ENCODE measurements at places on chromosomes 5 and 9.
A peak's percentile ranks its signal among the peaks of the same experiment; 100 is the strongest.

- DNase-seq = peak; percentile 99
Measured at GRCh38 chr5:39518516-39518915, 93.7 kb upstream of the DAB2 start.

GRCh38 chr9:21961569-21961968 lies 32.6 kb downstream of the CDKN2A start:
- DNase-seq = no peak

- no peak for DNase-seq
Measured at GRCh38 chr9:131018621-131019020, 9.6 kb downstream of the LAMC3 start.

DNA sequence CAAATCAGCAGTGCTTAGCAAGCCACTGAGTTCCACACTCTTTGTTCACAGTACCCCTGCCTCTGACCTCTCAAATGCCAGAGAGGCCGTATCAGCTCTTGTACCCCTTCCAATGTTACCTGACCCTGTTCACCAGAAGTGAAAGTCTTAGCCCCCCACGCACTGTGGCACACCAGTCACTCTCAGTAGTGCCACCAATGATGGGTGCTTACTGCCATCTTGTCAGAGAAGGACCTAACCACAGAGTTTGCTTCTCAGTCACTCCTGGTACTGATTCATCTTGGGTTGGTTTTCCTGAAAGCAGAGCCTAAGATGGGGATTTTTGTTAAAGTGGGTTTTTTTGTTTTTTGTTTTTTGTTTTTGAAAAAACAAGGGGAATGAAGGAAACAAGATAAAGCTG lies 28.8 kb upstream of the PANK3 start:
- DNase-seq = no peak

DNA sequence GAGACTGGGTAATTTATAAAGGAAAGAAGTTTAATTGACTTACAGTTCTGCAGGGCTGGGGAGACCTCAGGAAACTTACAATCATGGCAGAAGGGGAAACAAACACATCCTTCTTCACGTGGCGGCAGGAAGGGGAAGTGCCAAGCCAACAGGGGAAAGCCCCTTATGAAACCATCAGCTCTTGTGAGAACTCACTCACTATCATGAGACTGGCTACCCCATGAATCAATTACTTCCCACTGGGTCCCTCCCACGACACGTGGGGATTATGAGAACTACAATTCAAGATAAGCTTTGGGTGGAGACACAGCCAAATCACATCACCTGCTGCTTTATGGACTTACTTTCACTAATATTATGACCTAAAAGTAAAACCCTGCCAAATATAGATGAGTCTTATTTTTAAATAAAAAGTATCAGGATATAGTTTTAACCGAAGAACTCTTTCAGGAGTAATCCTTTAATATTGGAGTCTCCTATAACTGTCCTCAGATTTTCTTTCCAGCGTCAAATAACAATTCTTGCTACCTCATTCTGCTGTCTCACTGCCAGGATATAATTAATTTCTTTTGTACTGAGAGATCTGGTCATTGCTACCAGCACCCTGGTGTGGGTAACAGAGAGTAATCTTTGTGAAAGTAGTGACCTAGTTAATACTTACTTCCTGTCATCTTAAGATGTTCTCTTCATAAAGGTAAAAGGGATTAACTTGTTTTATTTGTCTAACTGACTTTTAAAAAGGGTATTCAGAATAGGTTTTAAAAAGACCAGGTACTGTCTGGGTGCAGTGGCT lies 68.6 kb downstream of the NLN start:
- DNase-seq = no peak

DNA sequence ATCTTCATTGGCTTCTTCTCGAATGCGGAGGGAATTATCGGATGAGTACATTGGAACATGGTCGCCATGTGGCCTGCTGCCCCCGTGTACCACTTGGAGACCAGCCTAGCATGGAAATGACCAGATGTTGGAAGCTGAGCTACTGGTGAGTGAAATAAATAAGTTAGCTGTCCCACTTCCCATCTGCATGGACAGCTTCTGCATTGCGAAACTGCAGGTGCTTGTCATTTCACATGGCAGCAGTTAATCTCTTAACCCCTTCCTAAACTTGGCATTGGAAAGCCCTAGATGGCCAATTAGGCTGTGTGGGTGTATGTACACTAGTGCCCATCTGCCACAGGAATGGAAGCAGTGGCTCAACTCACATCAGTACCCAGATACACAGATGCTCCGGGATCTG lies 246.6 kb upstream of the IL12B start:
- no peak for DNase-seq

DNA sequence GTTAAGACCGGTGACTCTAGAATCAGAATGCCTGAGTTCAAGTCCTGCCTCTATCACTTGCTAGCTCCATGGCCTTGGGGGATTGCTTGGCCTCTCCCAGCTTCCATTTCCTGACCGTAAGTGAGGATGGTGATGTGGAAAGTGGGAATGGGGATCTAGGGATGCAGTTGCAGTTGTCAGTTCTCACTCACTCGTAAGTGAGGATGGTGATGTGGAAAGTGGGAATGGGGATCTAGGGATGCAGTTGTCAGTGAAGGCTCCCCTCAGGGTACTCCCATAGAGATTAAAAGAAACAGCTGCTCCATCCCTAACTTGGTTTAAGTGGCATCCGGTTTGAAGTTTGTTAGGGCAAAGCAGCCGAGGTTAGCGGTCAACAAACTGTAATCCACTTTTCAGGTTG lies 3.0 kb upstream of the IL9 start:
- no peak for DNase-seq

- DNase-seq = peak; percentile 64
Measured at GRCh38 chr5:126846344-126846743, 69.4 kb downstream of the LMNB1 start.

- peak; percentile 42 for DNase-seq
Measured at GRCh38 chr5:116144103-116144502, 59.3 kb downstream of the COMMD10 start.

DNA sequence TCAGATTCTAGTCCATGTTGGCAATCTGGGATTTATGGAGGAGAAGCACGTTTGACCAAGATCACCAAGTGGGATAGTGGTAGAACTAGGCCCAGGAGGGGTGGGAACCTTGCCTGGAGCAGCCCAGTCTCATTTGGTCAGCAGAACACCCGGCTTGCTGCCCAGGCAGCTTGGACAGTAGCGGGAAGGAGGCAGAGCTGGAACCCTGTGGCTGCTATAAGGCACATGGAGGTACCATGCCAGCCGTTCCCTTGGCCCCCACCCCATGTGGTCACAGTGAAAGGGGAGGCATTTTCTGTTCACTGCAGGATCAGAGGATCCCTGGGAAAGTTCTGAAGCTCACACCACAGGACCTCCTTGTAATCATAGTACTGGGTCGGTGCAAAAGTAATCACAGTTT lies 75.4 kb upstream of the ORM1 start:
- DNase-seq = no peak

DNA sequence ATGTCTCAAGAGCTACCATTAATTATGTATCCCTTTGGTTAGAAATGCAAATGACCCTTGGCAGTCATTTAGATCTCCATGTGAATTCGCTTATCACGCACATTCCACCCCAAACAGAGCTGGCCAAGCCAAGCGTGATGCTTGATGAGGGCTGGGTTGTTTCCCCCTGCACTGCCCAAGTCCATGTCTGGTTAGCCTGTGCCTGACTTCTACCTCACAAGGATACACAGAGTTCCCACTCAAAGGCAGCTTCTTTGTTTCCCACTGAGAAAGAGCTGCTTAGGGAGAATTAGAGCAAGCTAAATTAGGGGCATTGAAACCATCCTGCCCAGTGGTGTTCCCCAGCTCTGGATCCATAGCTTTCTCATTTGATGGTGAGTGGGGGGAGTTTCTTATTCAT lies 87.2 kb downstream of the FSTL4 start:
- DNase-seq = no peak

DNA sequence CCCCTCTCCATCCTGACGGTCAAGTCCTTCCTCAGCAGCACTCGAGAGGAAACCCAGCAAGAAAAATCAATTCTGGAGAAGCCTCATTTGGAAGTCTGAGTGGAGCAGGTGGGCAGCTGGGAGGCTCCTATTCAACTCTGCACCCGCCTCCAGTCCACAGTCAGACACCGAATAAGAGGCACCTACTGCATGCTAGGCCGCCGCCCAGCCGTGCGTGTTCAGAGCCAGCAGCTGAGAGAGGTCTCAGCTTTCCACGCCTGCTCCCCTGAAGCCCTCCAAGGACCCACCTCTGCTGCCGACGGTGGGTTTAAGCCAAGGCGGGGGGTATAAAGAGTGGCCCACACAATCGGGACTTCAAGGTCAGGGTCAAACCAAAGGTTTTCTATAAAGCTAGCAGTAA lies 41.9 kb downstream of the VAV2 start:
- no peak for DNase-seq

- DNase-seq = no peak
Measured at GRCh38 chr9:89702401-89702800, 97.6 kb downstream of the GADD45G start.

GRCh38 chr5:96930058-96930457 lies 5.8 kb upstream of the LNPEP start:
- DNase-seq = no peak

DNA sequence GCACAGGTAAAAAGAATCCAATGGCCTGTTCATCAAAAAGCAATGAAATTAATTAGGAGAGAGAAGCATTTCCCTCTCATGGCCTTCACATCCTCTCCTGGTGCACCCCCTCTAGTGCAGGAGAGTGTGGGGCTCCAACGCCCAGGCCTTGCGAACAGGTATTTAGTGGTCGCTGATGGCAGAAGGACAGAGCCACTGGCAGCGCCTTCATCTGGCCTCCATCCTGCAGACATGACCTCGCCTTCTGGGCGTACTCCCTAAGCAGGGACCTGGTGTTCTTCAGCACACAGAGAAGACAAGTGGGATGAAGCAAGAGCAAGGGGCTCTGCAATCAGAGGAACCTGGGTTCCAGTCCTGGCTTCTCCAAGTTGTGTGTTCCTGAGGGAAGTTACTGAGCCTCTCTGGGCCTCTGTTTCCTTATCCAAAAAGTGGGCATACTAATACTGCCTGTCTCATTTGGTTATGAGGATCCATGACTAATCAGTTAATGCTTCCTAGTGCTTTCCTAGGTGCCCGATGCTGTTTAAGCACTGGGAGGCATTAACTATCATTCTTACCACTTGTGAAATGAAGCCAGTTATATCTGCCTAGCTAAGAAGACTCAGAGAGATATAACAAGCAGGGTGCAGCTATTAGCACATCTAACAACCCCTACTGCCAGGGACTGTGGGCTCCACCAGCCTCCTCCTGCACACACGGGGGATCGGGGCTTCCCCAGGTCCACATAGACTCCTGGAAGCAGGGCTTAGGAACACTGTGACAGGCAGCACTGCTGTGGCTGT lies 77.3 kb downstream of the SEMA4D start:
- no peak for DNase-seq

- DNase-seq = peak; percentile 77
Measured at GRCh38 chr5:122076669-122077365, 1.2 kb downstream of the LOX start.

- DNase-seq = no peak
Measured at GRCh38 chr5:74235552-74235951, 405.0 kb downstream of the ENC1 start.

- DNase-seq = no peak
Measured at GRCh38 chr5:164941132-164941531, 1435.7 kb downstream of the MAT2B start.

GRCh38 chr5:9888501-9888901 lies 258.4 kb upstream of the TAS2R1 start:
- peak; percentile 76 for DNase-seq

DNA sequence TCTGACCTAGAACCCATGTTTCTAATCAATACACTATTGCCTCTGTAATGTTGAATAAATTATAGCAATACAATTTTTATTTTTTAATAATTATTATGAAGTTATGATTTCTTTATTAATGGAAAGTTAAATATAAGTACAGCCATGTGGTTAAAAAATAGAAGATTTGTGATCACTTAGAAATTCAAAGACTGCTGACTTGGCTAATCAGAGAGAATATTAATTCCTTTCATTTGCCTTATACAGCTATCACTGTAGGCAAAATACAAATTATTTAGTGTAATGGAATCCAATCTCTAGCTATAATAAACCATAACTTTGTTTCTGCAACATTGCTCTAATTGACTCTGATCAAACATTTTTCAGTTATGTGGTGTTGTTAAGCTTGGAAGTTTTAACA lies 255.0 kb upstream of the TAS2R1 start:
- no peak for DNase-seq

GRCh38 chr9:22208846-22209585 lies 199.9 kb upstream of the CDKN2B start:
- peak; percentile 51 for DNase-seq

- peak; percentile 48 for DNase-seq
Measured at GRCh38 chr9:13956107-13956506, 357.8 kb downstream of the NFIB start.

GRCh38 chr9:131402738-131403492 lies 9.0 kb downstream of the PRRC2B start:
- DNase-seq = peak; percentile 91

GRCh38 chr9:36018891-36019720 lies 17.6 kb upstream of the RECK start:
- DNase-seq = peak; percentile 83

DNA sequence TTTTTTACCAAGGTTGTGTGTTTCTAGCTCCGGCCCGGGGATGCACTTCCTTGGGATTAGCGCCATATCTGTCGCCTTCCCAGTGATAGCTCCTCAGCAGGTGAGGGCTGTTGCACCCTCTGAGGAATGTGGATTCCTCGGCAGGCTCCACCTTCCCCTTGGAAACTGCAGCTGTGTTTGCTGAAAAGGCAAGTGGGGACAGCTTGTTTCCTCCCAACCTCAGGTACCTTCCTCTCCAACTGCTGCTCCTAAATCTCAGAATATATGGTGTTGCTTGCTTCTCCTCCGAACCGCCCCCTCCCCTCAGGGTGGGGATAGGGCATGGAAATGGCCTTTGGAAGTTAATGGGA lies 1.3 kb downstream of the SLC1A1 start:
- DNase-seq = no peak

GRCh38 chr5:131068076-131068475 lies 97.0 kb downstream of the HINT1 start:
- DNase-seq = no peak
